ENCODE measurements at places on chromosomes 16 and 17. TPM values are rescaled to one million over a fixed set of nuclear protein-coding genes. Genes with fewer than 3 reads are reported as not detected.

GRCh38 chr17:28812091-28812747 is 30.4 kb downstream of the FAM222B start:
- peaks cover 42% of the 10 kb centered on the region for H3K4me1 ChIP-seq
- H3K27me3 ChIP-seq, result no peaks in the 10 kb centered on the region
- no peaks in the 10 kb centered on the region for H3K36me3 ChIP-seq
- H3K4me3 ChIP-seq, result peak overlapping the region; percentile 85
- peak overlapping the region; percentile 99 for H3K27ac ChIP-seq

DNA sequence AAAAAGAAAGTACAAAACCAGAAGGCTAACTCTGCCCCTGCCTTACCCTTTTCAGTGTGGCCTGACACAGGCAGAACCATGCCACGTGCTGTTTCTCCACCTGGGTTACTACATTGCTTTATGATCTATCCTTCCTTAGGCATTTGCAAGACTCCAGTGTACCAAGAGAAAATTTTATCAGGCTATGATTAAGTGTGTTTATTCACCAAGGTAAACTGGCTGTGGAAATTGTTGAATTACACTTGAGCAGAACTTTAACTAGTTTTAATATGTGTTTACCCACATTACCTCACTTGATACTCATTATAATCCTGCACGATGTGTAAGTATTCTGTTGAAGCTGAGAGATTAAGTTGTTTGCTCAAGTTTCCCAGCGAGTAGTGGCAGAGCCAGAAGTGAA is 129.7 kb upstream of the MYOCD start:
- no peak overlapping the region for H3K27ac ChIP-seq
- H3K4me3 ChIP-seq, result no peak overlapping the region
- no peaks in the 10 kb centered on the region for H3K27me3 ChIP-seq
- DNase-seq, result no peak

DNA sequence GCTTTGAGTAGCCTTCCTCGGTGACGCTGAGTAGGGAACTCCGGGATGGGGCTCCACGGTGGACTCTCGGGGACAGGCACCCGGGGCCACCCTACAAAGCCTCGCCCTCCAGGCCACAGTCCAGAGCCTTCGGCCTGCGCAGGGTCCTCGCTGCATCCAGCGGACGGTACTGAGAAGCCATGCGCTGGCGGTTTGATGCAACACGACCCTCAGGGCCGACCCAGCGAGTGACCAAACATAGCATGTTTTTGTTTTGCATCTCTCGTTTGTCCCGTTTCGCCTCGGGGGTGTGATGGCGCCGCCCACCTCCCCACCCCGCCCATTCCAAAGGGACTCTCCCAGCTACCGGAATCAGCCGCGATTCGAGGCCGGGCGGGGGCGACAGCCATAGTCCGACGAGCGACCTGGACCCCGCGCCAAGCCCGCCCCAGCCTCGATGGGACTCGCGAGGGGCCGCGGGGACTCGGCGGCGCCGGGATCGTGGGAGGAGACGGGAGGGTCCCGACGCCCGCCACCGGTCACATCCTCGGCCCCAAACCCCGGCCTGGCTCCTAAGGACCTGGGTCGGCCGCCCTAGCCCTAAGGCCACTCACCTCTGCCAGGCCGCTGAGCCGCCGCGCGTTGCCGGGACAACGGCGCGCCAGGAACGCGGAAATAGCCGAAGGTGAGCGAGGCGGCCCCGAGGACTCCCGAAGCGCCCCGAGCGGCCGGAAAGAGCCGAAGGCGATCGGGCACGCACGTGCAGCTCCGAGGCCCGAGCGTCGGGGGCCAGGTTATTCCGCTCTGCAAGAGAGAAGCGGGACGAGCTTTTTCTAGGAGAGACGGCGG is 1.6 kb downstream of the IFT140 start:
- no peak for DNase-seq
- H3K4me1 ChIP-seq, result peaks cover 36% of the 10 kb centered on the region
- H3K27ac ChIP-seq, result peak overlapping the region; percentile 79
- H3K27me3 ChIP-seq, result no peaks in the 10 kb centered on the region

DNA sequence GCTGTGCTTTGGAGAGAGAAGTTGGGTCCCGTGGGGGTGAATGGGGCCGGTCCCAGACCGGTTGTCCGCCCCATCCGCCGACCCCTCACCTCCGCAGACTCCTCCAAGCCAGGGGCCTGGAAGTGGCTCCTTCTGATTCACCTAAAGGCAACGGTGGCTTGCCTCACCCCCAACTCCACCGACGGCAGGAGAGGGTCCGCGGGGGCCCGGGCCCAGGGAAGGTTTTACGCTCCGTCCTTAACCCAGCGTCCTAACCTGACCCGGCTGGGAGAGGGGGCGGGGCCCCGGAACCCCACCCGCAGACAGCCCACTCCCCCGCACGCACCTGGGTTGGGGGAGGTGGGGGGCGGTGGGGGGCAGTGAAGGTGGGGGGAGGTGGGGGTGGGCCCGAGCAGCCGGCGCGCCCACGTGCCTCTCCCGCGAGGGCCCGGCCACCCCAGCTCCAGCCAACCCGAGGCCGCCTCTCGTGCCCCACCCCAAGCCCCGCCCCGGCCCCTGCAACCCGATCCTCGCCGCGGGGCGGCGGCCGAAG is 12.7 kb upstream of the CD300A start:
- H3K4me3 ChIP-seq, result peak overlapping the region; percentile 36
- H3K27me3 ChIP-seq, result peaks cover 11% of the 10 kb centered on the region
- DNase-seq, result no peak

DNA sequence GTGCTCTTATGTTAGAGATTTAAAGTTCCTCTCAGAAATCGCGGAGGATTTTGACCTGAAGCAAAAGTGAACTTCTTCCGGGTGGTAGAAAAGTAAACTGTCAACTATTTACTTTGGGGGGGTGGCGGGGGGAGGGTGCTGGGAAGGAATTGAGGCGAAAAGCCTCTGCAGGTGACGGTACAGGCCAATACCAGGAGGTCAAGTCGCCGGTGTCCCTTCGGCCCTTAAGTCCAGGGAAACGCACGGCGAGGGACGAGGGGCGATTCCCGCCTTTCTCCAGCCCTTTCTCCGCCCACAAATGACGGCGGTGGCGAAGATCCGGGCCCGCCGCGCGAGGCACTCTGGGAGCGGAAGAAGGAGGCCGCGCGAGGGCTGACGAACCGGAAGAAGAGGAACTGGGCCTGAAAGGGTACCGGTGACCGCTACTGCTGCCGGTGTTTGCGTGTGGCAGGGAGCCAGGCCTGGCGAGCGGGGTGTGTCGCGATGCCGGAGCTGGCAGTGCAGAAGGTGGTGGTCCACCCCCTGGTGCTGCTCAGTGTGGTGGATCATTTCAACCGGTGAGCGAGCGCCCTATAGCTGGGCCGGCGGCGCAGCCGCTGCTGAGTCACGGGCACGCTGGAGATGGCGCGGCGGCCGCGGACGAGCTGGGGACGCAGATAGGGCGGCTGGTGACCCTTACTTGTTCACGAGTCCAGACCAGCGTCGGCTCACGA is at the start of gene PSMD7:
PSMD7 (plus strand) TSS at position 383 of the 713 bp plus-strand sequence; CDS start at position 484, 101 bp downstream.
- H3K27ac ChIP-seq, result peak within 1 kb of the TSS; percentile 99
- H3K4me1 ChIP-seq, result peaks cover 35% of the 10 kb centered on the region
- peaks cover 15% of the 10 kb centered on the region for H3K36me3 ChIP-seq

GRCh38 chr17:4362141-4362540 is 4.3 kb downstream of the UBE2G1 start:
- no peaks in the 10 kb centered on the region for H3K36me3 ChIP-seq
- H3K27ac ChIP-seq, result peak overlapping the region; percentile 49
- no peaks in the 10 kb centered on the region for H3K27me3 ChIP-seq
- peaks cover 38% of the 10 kb centered on the region for H3K4me1 ChIP-seq

DNA sequence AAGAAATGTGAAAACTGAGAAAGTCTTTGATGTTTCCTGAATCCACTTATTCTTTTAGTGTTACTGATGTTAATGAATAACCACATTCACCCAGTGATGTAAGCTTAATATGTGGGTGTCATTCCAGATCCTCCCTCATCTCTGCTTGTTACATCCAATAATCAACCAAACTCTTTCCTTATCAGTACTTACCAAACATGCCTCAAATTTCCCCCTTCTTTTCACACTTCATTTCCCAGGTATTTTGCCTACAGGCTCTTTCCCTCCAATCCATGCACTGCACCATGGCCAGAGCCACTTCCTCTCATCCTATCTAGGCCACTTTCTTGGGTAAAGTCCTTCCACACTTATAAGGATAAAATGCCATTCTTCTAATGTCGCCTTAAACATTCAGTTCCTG is 451.5 kb downstream of the NPIPA7 start:
- no peak overlapping the region for H3K27ac ChIP-seq
- H3K4me1 ChIP-seq, result no peaks in the 10 kb centered on the region
- H3K27me3 ChIP-seq, result no peaks in the 10 kb centered on the region
- DNase-seq, result no peak
- no peaks in the 10 kb centered on the region for H3K36me3 ChIP-seq

DNA sequence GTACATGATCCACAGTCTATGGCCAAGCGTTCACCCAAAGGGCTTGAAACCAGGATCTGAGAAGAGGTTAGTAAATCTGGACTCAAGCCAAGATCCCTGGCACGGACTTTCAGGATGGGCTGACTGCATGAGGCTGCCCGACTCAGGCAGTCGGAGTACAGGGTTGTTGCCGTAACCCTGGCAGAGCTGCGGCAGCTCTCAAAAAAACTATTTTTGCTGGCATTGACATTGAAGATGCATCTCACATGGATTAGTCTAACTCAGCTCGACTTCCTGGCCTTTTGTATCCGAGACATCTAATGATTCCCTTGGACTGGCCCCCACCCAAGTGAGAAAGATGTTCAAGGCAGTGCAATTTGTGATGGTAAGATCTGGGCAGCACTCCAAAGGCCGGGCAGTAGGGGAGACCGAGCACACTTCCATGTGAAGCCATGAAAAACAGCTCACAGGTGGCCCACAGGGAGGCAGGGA is 6.2 kb downstream of the SLC47A1 start:
- DNase-seq, result peak; percentile 14
- H3K27me3 ChIP-seq, result peaks cover 6% of the 10 kb centered on the region
- H3K36me3 ChIP-seq, result no peaks in the 10 kb centered on the region
- H3K4me1 ChIP-seq, result no peaks in the 10 kb centered on the region

DNA sequence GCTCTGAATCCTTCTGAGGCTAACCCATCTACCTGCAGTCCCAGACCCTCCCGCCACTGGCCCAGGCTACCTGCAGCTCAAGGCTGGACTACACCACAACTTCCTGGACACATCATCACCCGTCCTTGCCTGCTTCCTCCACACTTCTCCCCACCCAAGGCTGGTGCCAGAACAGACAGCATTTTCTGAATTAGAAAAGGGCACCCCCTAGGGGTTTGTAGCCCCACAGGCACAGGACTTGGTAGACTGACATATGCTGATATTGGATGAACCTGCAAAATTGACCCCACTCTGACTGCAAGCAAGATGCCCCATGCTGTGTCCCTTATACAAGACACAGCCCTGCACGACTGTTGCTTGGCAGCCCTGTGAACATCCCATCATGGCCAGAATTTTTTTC is 271.5 kb upstream of the C16orf82 start:
- no peaks in the 10 kb centered on the region for H3K36me3 ChIP-seq
- peaks cover 2% of the 10 kb centered on the region for H3K27me3 ChIP-seq
- H3K4me1 ChIP-seq, result no peaks in the 10 kb centered on the region
- no peak overlapping the region for H3K27ac ChIP-seq

DNA sequence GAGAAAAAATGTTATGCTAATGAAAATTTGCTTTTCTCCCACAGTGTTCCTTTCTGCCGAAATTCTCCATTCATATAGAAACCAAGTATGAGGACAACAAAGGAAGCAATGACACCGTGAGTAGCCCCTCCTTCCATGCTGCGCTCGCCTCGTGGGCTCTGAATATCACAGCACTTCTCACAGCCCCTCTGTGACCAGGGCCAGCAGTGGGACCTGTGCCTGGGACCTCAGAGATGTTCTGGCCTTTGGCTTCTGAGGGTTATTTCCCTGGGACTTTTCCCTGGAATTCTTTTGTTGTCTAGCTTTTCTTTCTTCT is 139.6 kb upstream of the NOL11 start:
- peaks cover 1% of the 10 kb centered on the region for H3K27me3 ChIP-seq
- H3K27ac ChIP-seq, result no peak overlapping the region

DNA sequence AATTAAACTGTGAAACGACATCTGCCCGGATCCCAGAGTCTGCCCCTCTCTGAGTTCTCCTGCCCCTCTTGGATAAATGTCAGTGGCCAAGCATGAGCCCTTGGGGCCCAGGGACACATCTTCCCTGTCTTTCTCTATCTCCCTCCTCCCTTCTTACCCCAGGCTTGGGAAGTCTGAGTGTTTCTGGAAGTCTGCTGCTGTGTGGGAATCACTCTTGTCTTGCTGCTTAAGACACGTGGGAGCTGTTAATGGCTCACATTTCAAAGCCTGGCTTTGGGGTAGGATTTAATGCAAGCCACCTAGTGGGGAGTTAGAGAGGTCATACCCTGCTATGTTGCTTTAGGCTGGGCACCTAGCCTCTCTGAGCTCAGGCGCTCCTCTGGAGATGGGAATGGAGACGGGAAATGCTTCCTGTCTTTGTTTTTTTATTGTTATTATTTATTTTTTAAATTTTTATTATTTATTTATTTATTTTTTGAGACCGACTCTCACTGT is 218.5 kb upstream of the CIBAR2 start:
- no peaks in the 10 kb centered on the region for H3K36me3 ChIP-seq
- peaks cover 37% of the 10 kb centered on the region for H3K4me1 ChIP-seq
- H3K27ac ChIP-seq, result peak overlapping the region; percentile 85
- DNase-seq, result no peak

- H3K36me3 ChIP-seq, result peaks cover 16% of the 10 kb centered on the region
- no peak for DNase-seq
- no peak overlapping the region for H3K4me3 ChIP-seq
- peaks cover 43% of the 10 kb centered on the region for H3K4me1 ChIP-seq
- peak overlapping the region; percentile 47 for H3K27ac ChIP-seq
Measured at GRCh38 chr16:19698480-19699465, 19.3 kb downstream of the KNOP1 start.

GRCh38 chr16:80065541-80065940 is 465.0 kb upstream of the MAF start:
- DNase-seq, result no peak
- no peaks in the 10 kb centered on the region for H3K27me3 ChIP-seq
- no peak overlapping the region for H3K27ac ChIP-seq
- peaks cover 8% of the 10 kb centered on the region for H3K4me1 ChIP-seq
- peaks cover 6% of the 10 kb centered on the region for H3K36me3 ChIP-seq

Gene RNF167
- 69.7 TPM for total RNA-seq

Gene TBC1D26
- total RNA-seq, result 0.28 TPM

Gene NACA2
- not detected for total RNA-seq

Gene CIBAR2
- not detected for total RNA-seq
